NCI-H1436 (cell line): ENCODE measurements at places on chromosomes 6 and 20.

DNA sequence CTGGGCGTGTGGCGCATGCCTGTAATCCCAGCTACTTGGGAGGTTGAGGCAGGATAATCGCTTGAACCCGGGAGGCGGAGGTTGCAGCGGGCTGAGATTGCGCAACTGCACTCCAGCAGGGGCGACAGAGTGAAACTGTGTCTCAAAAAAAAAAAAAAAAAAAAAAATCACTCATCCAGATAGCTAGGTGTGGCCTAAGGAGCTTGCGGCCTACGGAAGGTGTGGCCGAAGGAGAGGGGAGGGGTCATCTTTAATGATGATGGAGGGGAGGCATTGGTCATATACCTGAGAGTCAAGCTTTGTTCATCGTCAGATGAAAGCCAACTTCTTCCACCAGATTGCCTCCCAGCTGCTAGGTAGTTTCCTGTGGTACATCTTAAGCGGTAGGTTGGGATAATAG, 801 bp upstream of the PPARD start:
- no peak for DNase-seq

DNA sequence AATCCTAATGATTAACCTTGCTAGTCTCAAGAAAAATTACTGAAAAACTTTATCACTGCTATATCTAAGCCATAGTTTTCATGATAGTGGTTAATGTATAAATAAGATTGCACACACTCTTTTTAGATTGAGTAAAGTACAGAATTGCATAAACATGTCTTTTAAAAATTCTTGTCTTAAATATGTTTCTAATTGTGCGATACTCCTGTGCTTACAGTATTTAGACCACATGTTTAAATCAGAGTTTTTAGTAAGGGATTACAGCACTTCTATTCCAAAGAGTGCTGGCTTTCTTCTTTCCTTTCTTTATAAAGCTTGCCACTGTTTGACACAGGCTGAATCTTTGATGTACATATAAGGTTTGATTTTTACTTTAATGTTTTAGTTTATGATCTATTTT, 36.8 kb upstream of the RGS17 start:
- no peak for DNase-seq

DNA sequence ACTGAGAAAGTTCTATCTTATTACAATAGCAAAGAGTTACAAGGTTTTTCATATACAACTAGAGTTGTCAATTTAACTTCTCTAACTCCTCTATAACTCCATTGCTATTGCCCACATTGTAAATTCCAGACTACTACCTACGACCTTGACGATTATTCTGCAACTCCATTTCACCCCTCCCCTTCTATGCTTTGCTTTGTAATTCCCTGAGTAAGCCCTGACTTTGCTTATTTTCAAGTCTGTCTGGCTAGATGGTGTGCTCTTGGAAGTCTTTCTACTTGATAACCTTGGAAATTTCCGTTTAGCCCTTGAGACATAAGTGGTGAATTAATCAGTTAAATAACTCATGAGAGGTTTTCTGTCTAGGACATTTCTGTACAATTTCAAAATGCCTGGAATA, 161.4 kb downstream of the C6orf58 start:
- no peak for DNase-seq

DNA sequence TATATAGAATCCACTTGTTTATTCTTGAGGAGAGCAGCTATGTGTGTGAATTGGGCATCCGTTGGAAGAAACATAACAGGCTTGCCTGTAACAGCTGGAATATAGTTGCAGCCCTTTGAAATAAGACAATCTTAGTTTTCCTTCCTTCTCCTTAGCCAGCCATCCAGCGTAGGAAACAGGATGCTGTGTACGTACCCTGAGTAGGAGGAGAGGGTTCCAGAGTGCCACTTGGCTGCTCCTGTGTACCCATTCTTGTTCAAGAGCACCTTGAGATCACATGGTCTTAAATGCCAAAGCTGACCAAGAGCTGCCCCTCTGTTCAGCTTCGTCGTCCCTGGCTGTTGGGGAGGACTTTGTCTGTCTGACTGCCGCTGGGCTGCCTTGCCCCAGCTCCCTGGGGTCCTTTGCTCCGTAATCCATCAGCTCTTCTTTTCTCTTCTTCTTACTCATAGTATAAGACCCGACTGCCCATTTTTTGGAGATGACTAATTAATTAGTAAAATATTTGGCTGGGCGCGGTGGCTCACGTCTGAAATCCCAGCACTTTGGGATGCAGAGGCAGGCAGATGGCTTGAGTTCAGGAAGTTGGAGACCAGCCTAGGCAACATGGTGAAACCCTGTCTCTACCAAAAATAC, 49.0 kb downstream of the RREB1 start:
- DNase-seq: no peak

DNA sequence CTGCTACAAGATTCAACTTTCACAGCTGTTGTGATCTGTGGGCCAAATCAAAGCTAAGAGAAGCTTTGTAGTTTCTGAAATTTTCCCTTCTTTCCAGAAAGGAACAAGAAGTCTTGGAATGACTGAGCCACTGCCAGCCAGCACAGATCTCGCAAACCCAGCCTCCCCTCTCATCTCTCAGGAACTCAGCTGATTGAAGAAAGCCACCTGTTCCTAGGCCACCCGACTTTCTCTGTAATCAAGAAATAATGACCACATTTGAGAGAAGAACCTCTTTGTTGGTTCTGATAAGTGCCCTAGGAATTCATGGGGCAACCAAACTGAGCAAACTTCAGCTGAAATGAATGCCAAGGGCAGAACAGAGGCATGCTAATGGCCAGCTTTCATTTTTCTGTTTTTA, 61.7 kb downstream of the HDGFL1 start:
- no peak for DNase-seq

DNA sequence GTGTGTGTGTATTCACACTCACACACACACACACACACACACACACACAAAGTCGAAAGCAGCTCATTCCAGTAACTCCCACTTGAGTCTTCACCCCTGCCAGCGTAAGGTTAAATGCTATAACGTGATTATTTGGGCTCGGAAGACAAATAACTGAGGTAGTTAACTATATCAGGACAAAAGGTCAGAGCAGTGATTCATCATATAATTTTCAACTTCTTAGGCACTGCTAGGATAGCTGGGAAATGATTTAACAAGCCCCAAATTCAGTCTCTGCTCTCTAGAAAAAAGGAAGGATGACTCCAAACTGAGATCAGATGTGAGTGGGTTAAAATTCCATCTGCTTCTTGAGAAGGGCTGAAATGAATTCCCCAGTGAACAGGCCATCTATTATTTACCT, 30.7 kb downstream of the HDGFL1 start:
- no peak for DNase-seq

GRCh38 chr6:169851641-169852503, 100.5 kb downstream of the ERMARD start:
- peak; percentile 35 for DNase-seq

GRCh38 chr20:35252037-35252461, 25.6 kb downstream of the MMP24 start:
- no peak for DNase-seq

DNA sequence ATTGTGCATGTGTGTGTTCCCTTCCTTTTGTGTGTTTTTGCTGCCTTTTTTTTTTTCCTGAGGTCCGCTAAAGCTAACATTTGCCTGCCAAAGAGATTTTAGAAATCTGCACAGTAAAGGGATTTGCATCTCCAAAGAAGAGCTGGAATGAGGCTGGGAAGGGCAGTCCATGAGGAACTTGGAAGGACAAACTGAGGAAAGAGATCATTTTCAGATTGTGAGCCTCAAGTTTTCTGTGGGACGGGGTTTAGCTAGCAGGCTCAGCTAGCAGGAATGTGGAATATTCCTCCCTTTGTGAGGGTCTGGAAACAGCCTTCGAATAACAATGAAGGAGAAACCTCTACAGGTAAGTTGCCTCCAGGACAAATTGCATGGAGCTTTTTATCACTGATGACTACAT, 3.8 kb downstream of the INSM1 start:
- DNase-seq: no peak

GRCh38 chr6:23630726-23631635, 495.0 kb upstream of the NRSN1 start:
- no peak for DNase-seq

DNA sequence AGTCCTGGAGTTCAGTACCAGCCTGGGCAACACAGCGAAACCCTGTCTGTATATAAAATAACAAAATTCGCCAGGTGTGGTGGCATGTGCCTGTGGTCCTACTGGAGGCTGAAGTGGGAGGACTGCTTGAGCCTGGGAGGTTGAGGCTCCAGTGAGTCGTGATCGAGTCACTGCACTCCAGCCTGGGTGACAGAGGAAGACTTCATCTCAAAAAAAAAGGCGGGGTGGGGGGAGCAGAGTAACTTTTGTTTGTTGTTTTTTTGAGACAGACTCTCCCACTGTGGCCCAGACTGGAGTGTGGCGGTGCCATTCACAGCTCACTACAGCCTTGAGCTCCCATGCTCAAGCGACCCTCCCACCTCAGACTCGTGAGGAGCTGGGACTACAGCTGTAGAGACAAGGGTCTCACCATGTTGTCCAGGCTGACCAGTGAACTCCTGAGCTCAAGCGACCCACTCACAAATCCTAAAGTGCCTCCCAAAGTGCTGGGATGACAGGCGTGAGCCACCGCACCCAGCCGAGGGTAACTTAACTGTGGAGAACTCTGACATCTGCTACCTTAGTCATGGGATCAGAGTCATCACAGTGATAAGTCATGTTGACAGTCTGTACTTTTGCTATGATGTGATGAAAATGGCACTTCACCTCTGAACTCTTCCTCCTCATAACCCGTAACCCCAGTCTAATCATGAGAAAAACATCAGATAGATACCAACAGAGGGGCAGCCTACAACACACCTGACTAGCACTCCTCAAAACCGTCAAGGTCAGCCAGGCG, 16.5 kb downstream of the PEDS1 start:
- no peak for DNase-seq

- peak; percentile 54 for DNase-seq
These were observed 29.0 kb downstream of the HNF4A start for GRCh38 chr20:44384423-44385027.

- DNase-seq: no peak
These were observed 6.7 kb downstream of the PYGB start for GRCh38 chr20:25254571-25254970.

GRCh38 chr6:80938131-80938530, 814.4 kb downstream of the TENT5A start:
- no peak for DNase-seq

DNA sequence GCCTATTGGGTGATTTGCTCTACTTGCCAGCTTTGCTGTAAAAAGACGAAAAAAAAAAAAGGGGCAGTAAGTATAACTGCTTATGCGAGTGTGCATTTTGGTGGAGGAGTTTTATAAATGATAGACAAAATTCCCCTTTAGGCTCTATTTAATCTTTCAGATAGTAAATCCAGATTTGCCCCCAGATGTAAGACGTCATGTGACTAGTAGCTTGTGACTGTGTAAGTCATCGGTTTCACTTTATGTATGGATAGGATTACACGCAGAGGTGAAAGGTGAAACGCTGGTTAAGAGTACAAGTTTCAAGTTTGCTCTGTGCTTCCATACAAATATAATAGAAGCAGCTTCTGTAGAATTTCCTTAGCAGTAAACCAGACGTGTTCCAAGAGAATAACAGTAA, 7.9 kb downstream of the RAB32 start:
- no peak for DNase-seq

GRCh38 chr6:22925304-22925835, 356.0 kb downstream of the HDGFL1 start:
- DNase-seq: no peak

- DNase-seq: no peak
These were observed 28.5 kb upstream of the SIRT5 start for GRCh38 chr6:13545885-13546284.

DNA sequence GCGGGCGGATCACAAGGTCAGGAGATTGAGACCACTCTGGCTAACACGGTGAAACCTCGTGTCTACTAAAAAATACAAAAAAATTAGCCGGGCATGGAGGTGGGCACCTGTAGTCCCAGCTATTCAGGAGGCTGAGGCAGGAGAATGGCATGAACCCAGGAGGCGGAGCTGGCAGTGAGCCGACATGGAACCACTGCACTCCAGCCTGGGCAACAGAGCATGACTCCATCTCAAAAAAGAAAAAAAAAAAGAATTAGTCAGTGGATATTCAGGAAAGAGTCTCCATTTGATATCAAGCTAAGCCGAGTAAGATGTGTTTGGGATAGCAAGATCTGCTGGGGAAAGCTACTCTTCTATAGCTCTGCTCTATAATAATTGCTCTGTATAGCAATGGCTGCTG, 41.0 kb downstream of the MOCS1 start:
- no peak for DNase-seq

GRCh38 chr6:89961481-89961880, 67.2 kb downstream of the GJA10 start:
- DNase-seq: no peak

DNA sequence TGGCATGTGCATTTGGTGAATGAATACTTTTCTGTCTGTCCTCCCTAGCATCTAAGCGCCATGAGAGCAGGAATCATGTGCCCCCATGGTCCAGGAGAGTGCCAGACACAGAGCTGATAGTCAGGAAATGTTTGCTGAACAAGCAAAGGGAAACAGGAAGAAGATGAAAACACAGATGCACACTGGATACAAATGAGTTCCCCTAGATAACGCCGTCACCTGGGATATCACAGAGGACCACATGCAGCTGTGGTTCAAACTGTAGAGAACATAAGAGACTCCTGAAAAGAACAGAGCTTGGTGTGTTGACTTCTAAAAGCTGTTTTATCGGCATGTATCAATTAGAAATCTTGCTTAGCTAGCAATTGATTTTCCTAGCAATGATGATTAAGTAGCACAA, 293.7 kb downstream of the BTBD3 start:
- DNase-seq: no peak

GRCh38 chr6:168815229-168815628, 374.2 kb downstream of the SMOC2 start:
- DNase-seq: no peak

GRCh38 chr6:65113581-65113980, 593.4 kb downstream of the EYS start:
- DNase-seq: no peak

DNA sequence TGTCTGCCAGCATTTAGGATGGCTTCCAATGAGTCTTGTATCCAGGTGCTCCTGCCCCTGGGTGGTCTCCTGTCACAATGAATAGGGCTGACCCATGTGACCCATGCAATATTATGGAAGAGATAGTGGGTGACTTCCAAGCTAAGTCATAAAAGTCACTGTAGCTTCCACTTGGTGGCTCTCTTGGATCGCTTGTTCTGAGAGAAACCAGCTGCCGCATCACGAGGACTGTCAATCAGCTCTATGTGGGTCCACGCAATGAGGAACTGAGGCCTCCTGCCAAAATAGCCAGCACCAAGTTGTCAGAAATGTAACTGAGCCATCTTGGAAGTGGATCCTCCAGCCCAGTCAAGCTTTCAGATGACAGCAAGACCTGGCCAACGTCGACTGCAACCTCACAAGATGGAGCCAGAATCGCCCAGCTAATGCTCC, 14.9 kb upstream of the MATN4 start:
- DNase-seq: no peak
